Stimulated activated CD4-positive, alpha-beta T cell treated with anti-CD3 and anti-CD28 coated beads, Interleukin-12 subunit alpha, Interleukin-12 subunit beta, amount 100 ng/mL, for 48 hours (primary cell): ENCODE measurements at places on chromosomes 16 and 17.

DNA sequence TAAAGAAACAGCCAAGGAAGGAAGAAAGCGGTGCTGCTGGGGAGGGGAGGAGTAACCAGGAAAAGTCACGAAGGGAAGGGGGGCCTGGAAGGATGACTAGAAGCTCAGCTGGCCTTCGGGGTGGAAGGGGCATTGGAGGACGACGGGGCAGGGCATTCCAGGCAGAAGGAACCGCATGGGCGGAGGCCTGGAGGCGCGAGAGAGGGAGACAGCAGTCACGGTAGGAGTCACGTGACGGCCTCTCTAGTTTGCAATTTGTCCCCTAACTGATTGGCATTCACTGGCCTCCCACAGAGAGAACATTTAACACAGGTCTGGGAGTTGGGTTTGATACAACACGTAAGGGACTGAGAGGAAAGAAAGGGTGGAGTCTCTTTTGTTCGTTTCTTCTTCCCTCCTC, 63.9 kb downstream of the RTN4RL1 start:
- DNase-seq: no peak

GRCh38 chr16:85457366-85457765, 155.8 kb upstream of the GSE1 start:
- no peak for DNase-seq

DNA sequence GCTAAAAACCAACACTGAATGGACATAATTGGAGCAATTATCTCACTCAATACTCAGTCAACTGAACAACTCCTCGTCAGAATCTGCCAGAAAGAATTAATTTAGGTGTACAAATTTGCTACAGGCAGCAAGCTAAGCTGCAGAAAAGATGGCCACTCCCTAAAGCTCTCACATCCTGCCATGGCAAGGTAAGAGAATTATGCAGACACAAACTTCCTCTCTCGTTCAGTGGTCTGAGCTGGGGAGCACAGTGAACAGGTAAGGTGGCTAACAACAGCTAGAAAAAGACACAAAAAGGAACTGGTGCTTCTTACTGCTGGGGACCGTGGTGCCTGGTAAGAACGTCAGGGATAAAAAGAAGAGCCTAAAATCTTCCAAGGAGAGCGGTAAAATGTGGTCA, 74.9 kb upstream of the BCAR1 start:
- DNase-seq: no peak

- DNase-seq: no peak
These were observed 18.0 kb downstream of the CTRB2 start for GRCh38 chr16:75188832-75189477.

DNA sequence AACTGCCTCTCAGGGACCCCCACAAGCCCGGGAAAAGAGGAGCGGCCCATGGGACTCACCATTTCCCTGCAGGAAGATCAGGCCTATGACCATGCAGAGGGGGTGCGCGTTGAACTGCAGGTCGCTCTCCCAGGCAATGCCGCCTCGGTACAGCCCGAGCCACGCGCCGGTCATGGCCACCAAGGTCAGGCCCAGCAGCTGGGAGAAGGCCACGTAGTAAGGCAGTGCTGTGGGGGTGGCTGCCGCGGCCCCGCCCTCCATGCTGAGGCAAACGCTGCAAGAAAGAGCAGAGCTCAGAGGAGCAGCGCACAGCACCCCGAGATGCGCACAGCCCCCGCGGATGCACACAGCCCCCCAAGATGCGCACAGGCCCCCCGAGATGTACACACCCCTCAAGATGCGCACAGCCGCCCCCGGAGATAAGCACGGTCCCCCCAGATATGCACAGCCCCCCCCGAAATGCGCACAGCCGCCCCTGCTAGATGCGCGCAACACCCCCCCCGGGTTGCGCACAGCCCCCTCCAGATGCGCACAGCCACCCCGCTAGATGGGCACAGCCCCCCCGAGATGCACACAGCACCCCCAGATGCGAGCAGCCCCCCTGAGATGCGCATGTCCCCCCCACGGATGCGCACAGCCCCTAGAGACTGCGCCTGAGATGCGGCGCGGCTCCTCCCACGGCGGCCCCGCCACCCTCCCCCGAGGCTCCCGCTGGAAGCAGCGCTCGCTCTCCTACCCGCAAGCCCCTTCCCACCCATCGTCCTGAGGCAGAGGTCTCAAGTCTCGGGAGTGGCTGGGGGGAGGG, 8.6 kb downstream of the CYB561 start:
- DNase-seq: no peak

- peak; percentile 58 for DNase-seq
These were observed 21.9 kb upstream of the CDH5 start for GRCh38 chr16:66344533-66345145.

DNA sequence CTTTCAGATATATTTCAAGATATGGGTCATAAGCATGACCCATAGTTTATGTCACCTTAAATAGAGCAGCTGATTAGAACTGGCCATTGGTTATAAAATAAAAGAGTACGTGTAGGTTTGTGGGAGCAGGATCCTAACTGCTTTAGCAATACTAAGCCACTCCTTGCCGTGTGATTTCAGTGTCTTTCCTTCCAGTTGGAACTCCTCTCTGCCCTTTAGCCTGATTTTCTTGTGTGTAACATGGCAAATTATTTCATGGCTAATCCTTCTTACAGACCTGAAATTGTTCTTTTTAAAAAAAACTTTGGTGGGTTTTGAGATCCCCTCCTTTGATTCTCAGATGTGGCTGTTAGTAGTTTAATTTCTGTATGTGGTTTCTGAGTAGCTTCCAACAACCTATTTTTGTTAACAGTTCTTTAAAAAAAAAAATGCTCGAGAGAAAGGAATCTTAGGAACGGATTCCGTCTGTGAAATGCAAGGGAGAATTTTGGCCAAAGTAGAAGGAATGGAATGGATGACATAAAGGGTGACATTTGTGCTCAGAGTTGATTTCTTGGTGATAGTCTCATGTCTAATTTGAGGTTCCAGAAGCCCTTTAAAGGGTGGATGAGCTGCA, 39.9 kb downstream of the DHRS7B start:
- no peak for DNase-seq

- no peak for DNase-seq
These were observed 311.5 kb upstream of the KCNJ16 start for GRCh38 chr17:69763503-69763902.

DNA sequence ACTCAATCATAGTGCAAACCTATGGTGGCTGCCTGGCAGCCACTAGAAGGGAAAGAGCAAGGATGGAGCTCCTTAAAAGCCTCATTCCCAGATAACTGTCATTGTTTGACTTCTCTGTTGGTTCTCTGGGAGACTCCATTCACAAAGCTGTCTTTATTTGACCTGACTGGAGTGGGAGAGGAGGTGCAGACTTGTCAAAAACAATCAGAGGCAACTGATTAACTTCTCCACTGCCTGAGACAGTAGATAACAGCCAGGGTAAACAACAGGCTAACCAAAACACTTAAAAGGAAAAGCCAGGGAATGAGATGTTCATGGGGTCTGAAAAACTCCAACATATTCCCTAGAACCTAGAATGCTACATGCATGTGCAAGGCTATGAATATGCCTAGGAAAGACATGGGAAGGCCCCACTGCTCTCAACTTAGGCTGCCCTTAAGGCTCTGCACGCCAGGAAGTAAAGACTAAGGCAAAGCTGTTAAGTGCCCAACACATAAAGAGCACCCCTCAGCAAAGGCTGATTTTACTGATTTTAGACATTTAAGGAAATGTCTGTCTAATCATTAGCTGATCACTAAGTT, 82.0 kb downstream of the TTC19 start:
- no peak for DNase-seq

GRCh38 chr17:53844491-53845107, 21.9 kb downstream of the KIF2B start:
- DNase-seq: no peak

DNA sequence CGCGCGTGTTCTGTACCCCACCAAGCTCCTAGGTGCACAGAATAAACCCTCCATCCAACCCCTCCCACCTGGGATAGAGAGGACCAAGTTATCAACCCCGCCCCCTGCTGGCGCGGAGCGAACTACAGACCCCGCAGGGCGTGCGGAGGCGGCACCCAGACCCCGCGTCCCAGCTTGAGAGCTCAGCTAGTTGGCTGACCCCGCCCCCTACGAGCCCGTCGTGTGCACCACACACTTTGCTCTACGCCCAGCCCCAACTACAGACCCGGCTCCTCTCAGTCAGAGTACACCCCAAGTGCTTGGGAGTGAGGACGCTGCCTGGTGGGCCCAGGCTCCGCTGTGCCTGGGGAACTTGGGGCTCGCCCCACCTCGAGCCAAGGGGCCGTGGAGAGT, 1.5 kb downstream of the GRIN2A start:
- DNase-seq: no peak

GRCh38 chr16:81117436-81117835, 21.2 kb upstream of the GCSH start:
- DNase-seq: no peak

GRCh38 chr17:82428546-82428945, 10.2 kb upstream of the OGFOD3 start:
- no peak for DNase-seq

DNA sequence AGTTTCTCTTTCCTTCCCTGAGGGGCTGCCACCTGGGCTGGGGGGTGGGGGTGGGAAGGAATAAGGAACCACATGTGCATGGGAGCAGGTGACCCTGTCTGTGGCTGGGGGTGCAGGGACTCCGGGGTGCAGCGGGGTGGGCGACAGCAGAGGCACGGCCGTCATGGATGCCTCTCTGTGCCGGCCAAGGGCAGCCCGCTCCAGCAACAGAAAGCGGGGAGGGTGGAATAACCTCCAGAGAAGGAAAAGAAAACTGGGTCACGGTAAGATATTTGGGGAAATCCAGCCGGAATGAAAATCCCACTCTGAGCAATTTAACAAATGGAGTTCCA, 4.2 kb downstream of the NDUFAF8 start:
- DNase-seq: no peak

DNA sequence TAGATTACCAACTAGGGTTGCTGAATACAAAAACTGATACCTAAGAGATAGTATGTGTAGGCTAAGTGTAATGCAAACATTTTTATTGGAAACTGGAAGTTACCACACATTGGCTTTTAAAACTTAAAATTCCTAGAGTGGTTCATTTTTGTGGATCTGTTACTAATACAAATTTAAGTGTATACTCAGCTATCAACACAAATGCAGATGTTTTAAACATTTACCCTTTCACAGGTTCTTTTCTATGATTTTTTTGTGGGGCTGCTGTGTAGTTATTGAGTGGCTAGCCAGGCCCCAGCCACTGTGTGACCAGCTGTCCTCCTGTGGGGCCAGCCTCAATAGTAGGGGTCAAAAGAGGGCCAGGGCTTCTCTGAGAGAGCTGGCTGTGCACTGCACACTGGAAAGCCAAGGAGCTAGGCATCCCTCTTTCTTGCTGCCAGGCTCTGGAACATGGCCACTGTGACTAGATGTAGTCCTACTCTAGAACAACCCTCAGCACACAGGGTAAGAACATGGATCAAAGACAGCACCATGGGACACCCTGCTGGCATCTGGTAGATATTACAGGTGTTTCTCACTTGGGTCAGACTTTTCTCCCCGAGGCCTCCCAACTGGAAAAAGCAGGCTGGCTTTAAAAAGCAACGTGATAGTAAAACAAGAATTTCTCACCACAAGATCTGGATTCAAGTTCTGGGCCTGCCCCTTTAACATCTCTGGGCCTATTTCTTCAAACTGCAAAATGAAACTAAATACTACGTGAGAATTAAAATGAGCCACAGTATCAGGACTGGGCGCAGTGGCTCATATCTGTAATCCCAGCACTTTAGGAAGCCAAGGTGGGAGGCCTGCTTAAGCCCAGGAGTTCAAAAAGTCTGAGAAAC, 7.3 kb upstream of the VEZF1 start:
- peak; percentile 51 for DNase-seq

DNA sequence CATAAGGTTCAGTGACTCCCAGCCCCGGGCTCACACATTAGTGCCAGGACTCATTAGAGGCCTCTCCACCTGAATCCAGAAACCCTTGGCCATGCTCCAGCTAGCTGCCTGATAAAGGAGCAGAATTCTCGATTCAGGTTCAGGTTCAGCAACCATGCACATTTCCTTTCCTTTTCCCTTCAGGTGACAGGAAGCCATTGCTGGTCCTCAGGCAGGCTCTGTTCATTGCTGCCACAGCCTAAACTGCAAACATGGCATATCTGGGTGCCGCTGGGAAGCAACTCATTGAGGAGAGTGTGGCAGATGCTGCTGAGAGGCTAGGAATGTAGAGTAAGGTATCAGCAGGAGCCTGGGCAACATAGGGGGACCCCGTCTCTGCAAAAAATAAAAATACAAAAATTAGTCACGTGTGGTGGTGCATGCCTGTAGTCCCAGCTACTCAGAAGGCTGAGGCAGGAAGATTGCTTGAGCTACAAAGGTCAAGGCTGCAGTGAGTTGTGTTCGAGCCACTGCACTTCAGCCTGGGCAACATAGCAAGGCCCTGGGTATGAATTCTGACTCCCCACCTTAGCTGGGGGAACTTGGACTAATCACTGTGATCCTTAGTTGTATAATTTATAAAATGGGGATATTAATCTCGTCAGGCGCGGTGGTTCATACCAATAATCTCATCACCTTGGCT, 28.7 kb downstream of the ARL4D start:
- no peak for DNase-seq

DNA sequence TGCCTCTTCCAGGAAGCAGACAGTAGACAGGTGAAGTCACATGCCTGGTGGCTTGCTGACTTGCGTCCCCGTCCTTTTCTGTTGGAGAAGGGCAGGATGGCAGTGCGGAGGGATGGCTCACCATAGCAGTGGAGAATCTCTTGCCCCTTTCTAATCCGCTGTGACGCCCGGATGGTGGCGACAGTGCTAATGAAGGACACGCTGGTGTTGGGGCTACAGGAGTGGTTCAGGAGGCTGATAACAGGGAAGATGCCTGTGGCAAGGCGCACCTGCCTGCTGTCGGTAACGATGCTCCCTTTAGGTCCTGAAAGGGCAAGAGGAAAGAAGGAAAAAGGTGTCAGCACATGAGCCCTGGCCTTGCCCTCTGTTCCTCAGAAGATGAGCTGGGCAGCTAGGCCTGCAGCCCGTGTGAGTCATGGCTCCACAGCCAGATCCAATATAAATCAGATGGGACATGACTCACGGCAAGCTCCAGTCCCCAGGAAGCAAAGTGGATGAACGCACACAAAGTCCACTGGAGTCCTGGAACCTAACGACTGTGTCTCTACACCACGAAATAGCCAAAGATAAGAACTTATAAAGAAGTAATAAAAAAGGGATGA, 25.5 kb downstream of the SERPINF1 start:
- DNase-seq: no peak

- no peak for DNase-seq
These were observed 13.4 kb downstream of the ITPRIPL2 start for GRCh38 chr16:19127205-19127604.

- no peak for DNase-seq
These were observed 50.1 kb downstream of the RNF112 start for GRCh38 chr17:19461116-19461515.

DNA sequence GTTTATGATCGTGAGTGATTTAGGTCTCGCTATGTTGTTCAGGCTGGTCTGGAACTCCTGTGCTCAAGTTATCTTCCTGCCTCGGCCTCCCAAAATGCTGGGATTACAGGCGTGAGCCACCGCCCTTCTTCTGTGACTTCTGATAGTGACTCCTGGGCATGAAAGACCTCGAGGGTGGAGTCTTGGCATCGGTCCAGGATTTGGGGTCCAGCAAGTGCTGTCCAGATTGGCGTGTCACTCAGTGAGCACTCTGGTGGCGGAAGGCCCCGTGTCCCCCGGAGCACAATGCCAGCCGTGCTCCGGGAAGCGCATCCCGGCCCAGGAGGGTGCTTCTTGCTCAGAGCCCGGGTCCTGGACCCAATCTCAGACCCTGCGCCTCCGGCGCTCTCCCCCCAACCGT, 6.8 kb downstream of the OR1F1 start:
- DNase-seq: no peak

- DNase-seq: no peak
These were observed 35.8 kb downstream of the MPRIP start for GRCh38 chr17:17077861-17078732.

- no peak for DNase-seq
These were observed 5.2 kb upstream of the PLLP start for GRCh38 chr16:57289391-57290257.

GRCh38 chr17:6496116-6496481, 51.8 kb downstream of the PIMREG start:
- DNase-seq: no peak
